Iris pigment epithelial cell (primary cell): ENCODE measurements at places on chromosomes 7 and 10.

- DNase-seq: peak; percentile 97
Observed at GRCh38 chr7:80218723-80219122, 84.1 kb downstream of the GNAI1 start.

- no peak for DNase-seq
Observed at GRCh38 chr10:99357691-99358090, 28.5 kb downstream of the CNNM1 start.

DNA sequence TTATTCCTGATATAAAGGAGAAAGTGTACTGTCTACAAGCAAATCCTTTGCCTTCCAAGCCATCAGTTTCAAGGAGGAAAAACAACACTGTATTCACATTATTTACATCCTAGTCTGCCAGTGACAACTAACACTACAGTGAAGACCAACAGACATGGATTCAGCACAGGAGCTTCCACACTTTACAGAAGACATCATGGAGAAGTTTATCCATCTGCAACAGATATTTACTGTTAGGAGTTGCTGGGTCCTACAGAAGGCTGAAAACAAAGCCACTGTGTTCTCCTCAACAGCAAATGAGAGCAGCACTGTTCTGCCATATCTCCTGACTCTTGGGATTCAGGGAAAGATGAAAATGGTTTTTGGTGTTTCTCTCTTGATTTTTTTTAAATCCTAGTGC lies 31.9 kb downstream of the NAPEPLD start:
- DNase-seq: no peak

DNA sequence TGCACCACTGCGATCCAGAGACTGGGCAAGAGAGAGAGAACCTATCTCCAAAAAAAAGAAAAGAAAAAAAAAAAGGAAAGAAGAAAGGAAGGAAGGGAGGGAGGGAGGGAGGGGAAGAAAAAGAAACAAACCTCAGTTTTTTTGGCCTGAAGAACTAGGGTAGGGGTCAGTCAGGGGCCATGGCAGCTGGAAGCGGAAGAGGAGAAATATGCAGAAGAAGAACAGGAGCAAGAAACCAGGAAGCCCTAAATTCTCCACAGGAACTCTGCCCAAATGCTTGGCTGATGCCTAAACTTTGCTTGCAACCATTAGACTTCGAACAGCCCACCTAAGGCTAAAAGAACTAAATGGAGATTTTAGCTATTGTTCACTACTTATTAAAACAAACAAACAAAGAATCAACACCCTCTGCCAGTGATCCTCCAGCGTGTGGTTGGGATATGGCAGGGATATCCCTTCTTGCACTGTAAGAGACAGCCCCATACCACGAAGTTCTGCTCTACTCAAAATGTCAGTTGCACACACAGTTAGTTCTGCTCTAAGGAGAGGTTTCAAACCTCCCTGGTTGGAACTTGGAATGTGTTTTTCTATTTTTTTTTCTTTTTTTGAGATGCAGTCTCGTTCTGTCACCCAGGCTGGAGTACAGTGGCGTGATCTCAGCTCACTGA lies 139.5 kb downstream of the FAM107B start:
- DNase-seq: no peak

GRCh38 chr10:110696436-110696835 lies 52.3 kb downstream of the RBM20 start:
- no peak for DNase-seq

DNA sequence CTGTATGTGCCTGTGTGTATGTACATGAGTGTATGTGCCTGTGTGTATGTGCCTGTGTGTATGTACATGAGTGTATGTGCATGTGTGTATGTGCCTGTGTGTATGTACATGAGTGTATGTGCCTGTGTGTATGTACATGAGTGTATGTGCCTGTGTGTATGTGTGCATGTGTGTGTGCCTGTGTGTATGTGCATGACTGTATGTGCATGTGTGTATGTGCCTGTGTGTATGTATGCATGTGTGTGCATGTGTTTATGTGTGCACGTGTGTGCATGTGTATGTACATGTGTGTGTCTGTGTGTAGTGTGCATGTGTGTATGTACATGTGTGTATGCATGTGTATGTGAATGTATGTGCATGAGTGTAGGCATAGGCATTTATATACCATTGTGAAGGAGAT lies 274.8 kb downstream of the ADARB2 start:
- DNase-seq: no peak

DNA sequence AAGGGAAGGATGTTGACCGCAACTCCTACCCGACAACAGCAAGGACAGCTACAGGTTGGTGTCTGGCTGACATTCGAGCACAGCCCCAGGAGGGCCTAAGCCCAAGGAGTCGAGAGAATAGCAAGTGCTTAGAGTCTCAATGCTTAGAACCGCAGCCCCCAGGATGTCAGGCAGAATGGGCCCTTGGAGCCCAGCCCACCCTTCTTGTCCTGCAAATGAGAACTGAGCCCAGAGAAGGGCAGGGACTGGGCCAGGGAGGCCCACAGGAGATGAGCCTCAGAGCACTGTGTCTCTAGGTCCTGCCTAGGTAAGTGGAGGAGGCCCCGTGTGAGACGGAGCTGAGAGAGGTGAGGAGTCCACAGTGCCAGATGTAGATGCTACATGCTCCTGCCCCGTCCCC lies 173.3 kb upstream of the ZMIZ1 start:
- DNase-seq: no peak

DNA sequence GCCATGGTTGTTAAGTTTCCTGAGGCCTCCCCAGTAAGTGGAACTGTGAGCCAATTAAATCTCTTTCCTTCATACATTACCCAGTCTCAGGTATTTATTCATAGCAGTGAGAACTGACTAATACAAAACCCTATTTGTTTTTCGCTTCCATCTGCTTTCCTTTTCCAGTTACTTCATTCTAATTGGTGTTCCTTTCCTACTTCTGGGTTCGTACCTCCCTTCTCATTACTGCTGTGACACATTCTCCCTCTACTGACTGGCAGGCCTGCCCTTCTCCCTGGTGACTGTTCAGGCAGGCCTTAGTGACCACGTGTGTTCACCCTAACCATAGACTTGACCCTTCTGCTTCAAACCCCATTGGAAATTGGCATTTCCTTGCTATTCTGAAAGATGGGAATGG lies 37.7 kb downstream of the MTURN start:
- DNase-seq: no peak
